ENCODE measurements at places on chromosomes 6 and 20.

DNA sequence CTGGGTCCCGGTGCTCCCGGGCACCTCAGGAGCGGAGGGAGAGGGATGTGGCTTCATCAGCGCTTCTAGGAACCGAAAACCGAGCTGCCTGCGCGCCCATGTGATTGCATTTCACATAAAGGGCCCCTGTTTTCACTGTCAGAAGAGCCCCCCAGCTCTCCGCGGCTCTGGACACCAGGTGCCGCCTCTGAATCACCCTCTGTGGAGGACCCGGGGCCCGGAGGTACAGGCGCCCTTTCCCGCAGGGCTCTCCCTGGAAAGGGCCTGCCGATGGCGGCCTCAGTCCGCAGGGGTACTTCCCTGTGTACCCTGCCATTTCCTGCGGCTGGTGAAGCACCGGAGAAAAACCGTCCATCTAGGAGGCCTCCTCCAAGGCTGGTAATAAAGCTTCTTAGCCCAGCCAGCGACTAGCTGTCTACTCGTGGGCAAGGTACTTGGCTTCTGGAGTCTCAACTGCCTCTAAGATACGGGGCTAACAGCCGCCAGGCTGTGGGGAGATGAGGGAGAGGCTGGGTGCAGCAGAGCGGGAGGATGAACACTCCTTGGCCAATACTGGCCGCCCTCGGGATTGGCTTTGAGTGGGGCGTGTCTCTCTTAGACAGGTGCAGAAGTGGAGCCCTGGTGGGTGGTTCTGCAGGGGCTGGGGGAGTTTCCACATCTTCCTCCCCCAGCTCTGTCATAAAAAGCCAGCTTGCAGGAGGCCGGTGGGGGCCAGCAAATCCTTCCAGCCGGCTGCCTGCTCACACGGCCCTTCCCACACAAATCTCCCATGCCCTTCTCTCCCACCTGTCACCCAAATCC is 1.6 kb downstream of the PPP1R16B start:
- DNase-seq, result no peak

- no peak for DNase-seq
Observed at GRCh38 chr6:144331491-144331969, 46.4 kb downstream of the UTRN start.

DNA sequence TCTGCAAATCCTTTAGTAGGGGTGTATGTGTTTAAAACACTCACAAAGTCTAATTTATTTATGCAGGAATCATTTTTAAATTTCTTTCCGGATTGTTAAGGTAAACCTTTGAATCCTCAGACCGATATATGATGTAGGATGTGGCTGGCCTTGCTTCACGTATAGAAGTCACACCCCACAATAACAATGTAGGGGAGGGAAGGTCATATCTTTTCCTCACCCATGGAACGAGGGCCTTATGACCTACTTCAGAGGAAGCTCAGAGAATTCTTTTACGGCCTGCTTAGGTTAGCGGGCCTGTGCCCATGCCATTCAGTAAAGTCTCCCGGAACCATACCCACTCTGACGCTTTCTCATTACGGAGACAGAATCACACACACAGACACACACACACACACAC is 102.9 kb downstream of the MAP3K7 start:
- no peak for DNase-seq

DNA sequence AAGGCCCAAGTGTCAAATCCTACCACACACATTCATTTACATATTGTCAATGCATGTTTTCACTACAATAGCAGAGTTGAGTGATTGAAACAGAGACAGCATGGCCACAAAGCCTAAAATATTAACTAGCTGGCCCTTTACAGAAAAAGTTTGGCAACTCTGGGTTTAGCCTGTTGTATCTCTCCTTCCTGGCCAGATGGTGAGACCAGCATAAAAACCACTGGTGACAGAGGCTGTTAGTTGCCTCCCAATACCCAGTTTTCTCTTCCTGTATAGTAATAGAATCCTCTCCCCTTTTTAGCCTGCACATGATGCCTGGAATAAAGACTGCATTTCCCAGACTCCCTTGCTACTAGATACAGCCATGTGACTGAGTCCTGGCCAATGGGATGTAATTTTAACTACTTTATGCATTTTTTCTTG is 100.0 kb upstream of the TAB2 start:
- no peak for DNase-seq

GRCh38 chr6:17331238-17331637 is 50.1 kb downstream of the RBM24 start:
- no peak for DNase-seq

DNA sequence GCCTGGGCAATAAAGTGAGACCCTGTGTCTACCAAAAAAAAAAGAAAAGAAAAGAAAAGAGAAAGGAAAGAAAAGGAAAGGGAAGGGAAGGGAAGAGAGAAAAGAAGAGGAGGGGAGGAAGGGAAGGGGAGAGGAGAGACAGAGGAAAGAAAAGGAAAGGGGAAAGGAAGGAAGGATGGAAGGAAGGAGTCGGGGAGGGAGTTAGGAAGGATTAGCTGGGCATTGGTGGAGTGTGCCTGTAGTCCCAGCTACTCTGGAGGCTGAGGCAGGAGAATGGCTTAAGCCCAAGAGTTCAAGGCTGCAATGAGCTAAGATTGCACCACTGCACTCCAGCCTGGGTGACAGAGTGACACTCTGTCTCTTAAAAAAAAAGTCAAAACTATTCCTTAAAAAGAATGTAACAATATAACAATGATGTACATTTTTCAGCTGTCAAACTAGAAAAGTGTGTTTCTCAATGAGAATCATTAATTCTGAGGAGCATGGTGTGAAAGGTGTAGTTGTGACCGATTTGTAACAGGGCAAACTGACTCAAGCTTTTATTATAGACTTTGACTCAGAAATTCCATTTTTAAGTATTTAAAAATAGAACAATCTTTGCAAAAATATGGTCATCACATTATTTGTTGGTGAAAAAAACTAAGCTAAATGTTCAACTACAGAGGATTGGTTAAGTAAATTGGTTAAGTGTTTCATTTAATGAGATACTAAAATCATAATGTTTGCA is 14.7 kb downstream of the SNRPB start:
- no peak for DNase-seq

DNA sequence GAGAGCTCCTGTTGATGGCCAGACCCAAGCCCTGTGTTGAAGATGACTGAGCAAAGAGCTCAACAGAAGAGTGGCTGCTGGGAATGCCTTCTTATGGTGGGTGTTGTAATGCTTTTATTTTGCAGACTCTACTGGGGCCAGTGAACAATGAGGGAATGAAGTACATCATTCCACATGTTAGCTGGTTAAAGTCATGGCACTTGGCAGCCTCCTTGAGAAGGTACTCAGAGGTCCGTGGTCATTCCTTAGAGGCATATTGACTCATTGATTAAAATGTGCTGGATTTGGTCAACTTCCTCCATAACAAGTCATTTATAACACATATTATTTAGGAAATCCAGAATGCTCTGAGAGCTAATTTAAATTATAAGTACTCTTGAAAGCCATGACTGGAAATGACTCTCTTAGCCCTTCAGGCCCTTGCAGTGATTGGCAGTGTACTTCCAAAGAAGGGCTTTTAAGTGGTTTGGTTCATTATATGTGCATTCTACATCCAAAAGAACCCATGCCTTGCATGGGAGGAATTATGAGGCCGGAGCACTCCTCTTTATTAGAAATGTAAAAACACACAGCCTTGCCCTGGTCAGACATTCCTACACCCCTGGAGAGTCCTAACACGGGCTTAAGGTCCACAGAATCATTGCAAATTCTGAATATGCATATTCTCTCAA is 976.9 kb downstream of the KIF16B start:
- no peak for DNase-seq

GRCh38 chr6:106785298-106785697 is 155.9 kb downstream of the QRSL1 start:
- DNase-seq, result no peak

GRCh38 chr20:36959242-36959641 is 7.7 kb upstream of the SAMHD1 start:
- no peak for DNase-seq

GRCh38 chr6:145137425-145137824 is 597.9 kb downstream of the EPM2A start:
- no peak for DNase-seq

- no peak for DNase-seq
Observed at GRCh38 chr6:111784433-111784832, 88.8 kb downstream of the FYN start.

DNA sequence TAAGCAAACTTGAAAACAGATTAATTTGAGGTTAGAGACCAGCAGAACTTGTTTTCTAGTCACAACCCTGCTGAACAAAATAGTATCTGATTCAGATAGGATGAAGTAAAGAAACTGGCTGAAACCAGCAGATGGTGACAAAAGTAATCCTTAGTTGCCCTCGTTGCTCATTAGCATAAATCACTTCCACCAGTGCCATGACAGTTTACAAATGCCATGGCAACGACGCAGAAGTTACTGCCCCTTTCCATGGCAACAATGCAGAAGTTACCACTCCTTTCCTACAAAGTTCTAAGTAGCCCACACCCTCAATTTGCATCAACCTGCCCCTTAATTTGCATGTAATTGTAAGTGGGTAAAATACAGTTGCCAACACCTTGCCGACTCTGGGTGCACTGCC is 23.7 kb downstream of the SNRPB start:
- DNase-seq, result no peak

DNA sequence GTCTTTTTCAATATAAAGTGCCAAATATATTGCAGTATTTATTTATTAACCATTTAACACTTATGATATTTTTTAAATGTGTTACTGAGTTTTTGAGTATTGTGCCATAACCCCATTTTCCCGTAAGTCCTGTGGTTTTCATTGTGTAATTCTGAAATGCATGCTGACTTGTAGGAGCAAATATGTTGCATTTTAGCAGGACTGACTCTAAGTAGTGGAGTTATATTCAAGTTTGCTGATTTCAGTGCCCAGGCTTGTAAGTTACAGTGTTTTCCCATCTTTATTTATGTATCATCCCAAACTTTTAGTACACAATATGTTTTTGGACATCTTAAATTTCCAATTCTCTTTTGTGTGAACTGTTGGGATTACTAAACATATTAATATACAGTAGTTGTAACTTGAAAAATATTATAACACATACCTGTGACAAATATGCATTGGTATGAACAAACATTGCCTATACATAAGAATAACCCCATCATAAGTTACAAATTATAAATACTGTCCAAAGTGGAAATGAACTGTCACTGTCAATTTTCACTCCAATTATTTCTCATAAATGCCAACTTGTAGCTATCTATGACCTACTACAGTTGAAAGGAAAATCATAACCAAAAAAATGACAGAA is 179.3 kb upstream of the RUNX2 start:
- DNase-seq, result no peak

DNA sequence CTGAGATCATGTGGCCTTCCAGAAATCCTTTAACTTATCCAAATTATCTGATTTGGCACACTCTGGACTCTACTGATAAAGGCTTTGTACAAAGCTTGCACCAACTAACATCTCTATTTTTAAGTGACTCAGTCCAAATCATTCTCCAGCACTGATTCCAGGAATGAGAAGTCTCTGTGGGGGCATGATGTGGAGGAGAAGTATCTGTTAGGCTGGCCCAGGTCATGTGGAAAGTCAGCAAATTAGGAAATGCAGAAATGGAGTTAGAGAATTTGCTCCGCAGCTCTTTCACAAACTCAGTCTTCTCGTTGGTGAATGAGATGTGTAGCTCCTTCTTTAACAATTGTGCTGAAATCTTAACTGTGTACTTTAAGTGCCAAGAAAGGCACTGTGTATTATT is 165.7 kb downstream of the ZNF217 start:
- DNase-seq, result no peak

GRCh38 chr6:156917213-156917612 is 140.0 kb downstream of the ARID1B start:
- DNase-seq, result no peak

DNA sequence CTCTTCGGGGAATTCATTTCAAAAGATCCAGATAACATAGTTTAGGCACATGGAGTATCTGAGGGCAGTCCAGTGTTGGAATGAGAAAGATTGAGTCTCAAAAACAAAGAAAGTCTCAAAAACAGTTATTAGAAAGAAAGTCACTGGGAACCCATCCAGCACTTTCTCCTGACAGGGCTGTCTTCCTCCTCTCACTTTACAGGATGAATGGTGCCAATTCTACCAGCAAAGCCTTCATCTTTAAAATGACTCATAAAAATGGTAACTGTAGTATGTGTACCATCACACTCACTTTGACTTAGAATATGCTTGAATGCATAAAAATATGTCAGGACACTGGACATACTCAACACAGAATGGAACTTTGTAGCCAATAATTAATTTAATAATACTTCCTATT is 71.3 kb downstream of the SLC22A3 start:
- no peak for DNase-seq

DNA sequence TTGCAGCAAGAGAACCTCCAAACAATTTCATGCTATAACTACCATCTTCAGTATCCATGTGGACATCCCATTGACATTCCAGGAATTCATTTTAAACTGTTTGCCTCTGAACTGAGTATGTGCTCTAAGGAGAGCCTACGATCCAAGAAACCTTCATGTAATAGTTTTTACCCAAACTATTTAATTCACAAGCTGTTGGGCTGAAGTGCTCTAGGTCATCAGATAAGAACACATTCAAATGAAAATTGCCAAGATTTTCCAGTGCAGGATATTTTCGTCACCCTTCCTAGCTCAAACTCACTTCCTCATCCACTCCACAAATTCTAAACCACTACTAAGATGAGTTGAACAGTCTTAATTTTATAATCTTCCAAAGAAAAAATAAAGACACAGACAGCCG is 12.8 kb downstream of the RSPO3 start:
- DNase-seq, result no peak

Data from stimulated activated CD4-positive, alpha-beta T cell treated with anti-CD3 and anti-CD28 coated beads, Interleukin-15, amount 100 ng/mL, for 48 hours (primary cell).